BJ (cell line): ENCODE measurements at places on chromosomes 2 and 18.

DNA sequence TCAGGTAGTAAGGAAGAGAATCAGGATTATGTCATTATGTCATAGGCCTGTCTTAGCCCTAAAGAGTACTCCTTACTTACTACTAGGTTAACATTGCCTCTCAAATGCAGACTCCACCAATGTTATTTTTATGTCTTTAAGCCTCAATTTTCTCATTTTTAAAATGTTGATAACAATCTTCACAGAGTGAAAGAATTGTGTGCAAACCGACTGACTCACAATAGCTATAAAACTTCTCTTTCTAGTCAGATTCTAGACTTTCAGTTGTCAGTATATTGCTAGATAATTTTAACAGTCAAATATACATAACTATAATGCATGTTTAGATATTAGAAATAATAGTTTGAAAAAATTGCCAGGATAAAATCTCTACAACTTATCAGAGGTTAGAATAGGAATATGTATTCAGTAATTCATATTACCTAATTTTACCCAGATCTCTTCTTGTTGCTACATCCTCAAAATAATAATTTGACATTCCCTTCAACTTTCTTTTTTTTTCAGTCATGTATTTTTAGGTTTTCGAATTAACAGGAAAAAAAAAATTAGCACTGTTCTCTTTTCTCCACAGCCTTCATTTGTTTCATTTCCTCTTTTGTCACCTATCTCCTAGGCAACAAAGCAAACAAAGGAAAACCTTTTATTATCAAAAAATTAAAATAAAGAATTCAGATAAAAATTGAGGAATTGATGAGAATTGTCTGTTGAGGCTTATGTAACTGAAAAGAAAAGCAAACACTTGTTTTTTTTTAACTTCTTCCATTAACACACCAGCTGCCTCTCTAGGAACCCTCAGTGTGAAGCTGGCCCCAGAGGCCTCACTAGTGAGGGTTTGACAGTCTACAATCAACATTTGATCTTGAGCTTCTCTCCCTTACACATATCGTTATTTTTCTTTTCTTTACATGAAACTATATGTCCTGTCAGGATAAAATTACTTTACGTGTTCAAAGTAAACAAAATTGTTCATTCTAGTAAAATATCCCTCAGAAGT, 279.0 kb downstream of the CALCRL start:
- DNase-seq: no peak

GRCh38 chr2:64609227-64609941, 44.3 kb downstream of the SERTAD2 start:
- DNase-seq: no peak

- no peak for DNase-seq
These were observed 699 bp upstream of the RAPGEF4 start for GRCh38 chr2:172734711-172735581.

GRCh38 chr2:67213677-67214402, 183.3 kb upstream of the ETAA1 start:
- no peak for DNase-seq

GRCh38 chr2:74617122-74617521, 31.0 kb downstream of the M1AP start:
- no peak for DNase-seq

DNA sequence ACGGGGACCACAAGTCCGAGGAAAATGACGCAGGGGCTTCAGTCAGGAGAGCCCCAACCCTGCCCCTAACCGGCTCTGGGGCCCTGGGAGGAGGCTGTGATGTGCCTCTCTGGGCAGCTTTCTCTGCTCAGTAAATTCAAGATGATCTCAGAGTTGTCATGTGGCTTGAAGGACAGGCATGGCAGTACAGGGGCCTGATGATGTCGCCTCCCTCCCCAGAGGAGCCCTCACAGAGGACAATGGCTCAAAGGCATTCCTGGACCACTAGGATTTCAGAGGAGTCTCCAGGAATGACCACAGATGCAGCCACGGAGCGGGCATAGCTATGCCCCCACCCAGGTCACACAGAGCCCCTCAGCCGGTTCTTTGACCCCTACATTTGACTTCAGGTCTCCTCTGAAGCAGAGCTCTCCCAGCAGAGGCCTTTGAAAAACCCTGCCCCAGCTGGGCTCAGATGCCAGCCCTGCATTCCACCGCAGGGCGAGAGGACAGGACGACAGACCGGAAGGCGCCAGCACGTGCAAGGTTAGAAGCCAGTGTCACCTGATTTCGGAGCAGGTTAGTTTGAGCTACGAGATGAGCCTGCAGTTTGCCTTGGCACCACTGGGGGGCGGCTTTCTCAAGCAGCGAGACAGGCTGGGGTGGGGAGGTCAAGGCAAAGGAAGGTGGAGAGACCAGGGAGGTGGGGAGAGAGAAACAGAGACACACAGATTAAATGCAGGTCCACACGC, 39.2 kb downstream of the BIN1 start:
- DNase-seq: no peak

DNA sequence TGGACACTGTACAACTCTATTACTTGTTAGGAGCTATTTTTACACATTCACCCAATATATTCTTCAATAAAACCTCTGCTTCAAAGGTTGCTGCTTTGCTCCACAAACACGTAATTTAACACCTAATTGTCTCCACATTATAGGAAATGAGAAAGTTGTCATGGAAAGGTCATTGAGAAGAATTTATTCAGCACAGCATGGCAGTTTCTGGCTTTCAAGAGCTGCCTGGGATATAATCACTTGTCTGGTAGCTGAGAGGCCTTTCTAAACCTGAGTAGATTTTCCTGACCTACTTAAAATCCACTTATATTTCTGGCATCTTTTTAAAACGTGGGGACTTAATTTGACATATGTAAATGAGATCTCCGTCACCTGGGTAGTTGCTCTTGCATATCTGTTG, 216.1 kb downstream of the ZNF804A start:
- no peak for DNase-seq

DNA sequence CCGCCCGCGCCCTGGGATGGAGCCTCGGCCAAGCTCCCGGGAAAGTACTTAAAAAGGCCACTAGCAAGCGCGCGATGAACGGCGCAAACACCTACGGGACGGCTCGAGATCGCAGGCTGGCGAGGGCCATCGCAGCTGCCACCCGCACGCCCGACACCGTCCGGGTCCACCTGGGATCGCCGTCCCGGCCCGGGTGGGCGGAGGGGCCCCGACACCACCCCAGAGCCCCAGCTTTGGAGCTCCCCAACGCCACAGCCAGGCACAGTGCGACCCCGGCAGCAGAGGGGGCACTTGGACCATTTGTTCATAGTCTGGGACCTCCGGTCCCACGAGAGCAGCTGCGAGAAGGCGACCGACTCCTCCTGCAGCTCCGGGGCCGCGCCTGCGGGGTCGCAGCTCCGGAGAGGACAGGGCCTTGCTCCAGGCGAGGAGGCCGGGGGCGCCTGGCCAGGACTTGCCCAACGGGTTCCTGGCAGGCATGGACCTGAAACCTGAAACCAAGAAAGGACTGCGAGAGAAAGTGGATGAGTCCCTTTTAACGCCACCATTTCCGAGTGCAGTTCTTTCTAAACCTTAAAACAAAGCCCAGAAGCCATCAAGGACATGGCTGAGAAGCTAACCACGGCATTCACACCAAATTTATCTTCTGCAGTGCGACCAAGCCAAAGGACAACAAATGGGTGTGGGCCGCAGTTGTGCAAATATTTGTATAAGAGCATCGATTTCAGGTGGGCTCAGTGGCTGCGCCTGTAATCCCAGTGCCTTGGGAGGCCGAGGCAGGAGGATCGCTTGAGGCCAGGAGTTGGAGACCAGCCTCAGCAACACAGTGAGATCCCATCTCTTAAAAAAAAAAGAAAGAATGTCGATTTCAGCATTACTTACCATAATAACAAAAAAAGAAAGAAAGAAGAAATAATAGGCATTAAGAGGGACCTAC, 54.0 kb upstream of the IMP4 start:
- DNase-seq: no peak

- no peak for DNase-seq
These were observed 208.2 kb downstream of the SPP2 start for GRCh38 chr2:234258562-234259141.

GRCh38 chr2:157075924-157076323, 181.6 kb upstream of the GALNT5 start:
- DNase-seq: no peak

DNA sequence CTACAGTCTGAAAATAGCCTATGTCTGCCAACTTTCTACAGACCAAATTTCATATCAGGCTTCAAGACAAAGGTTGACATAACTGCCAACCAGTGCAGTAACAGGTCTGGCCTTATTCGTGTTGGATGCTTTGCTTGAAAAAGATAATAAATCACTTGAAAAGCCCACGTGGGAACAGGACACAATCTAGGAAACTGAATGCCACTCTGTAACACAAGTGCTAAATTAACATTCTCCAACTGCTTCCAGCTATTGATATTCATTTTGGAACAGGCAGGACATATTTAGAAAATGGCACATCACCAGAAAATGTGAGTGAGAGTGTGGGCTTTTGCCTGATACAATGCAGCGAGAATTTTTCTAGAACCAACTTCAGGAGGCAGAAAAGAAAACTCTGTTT, 165.9 kb upstream of the CCDC150 start:
- no peak for DNase-seq

DNA sequence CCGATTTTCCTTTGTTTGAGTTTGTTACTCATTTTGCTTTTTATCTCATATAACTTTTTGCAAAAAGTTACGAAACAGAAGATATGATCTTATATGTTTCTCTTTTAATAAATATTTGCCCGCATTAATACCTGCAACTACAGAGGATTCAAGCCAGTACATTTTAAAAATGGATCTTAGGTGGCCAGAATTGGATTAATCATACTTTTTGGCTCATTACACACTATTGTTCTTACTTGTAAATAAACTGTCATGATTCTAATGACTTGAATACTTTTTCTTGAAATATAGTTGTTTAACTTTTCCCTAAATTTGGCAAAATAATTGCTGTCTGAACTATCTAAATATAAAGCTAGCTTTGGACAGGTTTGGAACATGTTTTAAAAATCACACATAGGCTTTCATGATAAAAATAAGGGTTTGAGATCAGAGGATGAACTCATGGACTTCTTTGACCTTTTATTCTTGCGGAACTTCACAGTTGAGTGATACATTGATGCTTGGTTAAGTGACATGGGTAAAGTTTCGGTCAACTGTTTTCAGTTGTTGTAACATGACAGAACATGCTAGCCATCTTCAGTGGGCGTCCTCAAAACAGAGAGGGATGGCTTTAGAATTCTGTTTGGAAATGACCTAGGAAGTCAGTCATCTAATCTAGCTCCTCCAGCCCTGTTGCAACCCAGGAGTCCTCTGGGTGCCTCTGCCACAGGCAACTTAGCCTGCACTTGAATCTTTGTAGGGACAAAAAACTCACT, 44.5 kb downstream of the LTBP1 start:
- no peak for DNase-seq

- no peak for DNase-seq
These were observed 74.5 kb downstream of the RHBDD1 start for GRCh38 chr2:226910384-226910783.

DNA sequence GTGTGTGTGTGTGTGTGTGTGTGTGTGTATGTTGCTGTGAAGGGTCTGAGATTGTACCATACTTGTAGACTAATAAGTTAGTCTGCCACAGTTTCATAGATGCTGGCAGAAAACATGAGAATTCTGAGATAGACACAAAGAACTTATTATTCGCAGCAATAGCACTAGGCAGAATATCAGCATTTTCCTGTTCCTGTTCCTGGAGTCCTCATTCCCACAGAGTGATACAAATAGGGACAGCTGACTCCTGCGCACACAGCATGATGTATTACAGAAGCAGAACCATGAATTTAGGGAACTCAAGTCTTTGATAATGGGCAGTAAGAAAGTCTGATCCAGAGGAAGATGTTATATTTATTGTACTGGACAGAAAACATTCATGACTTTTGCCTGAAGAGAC, 1466.3 kb downstream of the DPP10 start:
- no peak for DNase-seq

DNA sequence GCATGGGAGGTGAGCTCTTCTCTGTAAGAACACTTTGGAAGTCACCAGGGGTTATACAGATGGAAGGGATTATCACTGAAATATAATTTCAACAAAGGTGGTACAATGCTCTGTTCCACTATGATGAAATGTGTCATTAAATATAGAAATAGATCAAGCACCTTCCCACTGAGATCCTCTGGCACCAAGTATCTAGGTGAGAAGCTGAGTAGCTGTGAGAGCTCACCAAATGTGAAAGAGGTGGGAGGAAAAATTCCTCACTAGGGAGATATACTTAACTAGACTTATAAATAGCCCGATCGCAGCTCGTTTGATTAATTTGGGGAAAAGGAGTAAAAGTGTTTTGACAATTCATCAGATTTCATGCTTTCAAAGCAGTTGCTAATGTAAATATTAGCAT, 247.6 kb downstream of the SMAD2 start:
- DNase-seq: no peak
